Breast epithelium (tissue), 4 donors: ENCODE measurements at places on chromosomes 1 and 21. TPM values are rescaled to one million over a fixed set of nuclear protein-coding genes. Genes with fewer than 3 reads are reported as not detected.
A peak's percentile ranks its signal among the peaks of the same experiment; 100 is the strongest.

C1orf56 gene
- total RNA-seq = 7.6 TPM

RGS4 gene
- 2.0 TPM for total RNA-seq

SYNC gene
- 9.8 TPM for total RNA-seq

ST6GALNAC3 gene
- 8.5 TPM for total RNA-seq

CFHR4 gene
- not detected for total RNA-seq

AMY2A gene
- not detected for total RNA-seq

MTHFR gene
- total RNA-seq = 24.6 TPM

IARS2 gene
- 57.7 TPM for total RNA-seq

DCLRE1B gene
- total RNA-seq = 6.2 TPM

OR2T8 gene
- not detected for total RNA-seq

RPS6KC1 gene
- total RNA-seq = 32.1 TPM

KHDC4 gene
- 52.0 TPM for total RNA-seq

ZBTB8A gene
- 6.6 TPM for total RNA-seq

SELENBP1 gene
- total RNA-seq = 148 TPM

GSTM3 gene
- total RNA-seq = 226 TPM

DIRAS3 gene
- 14.4 TPM for total RNA-seq

CRP gene
- total RNA-seq = 0.33 TPM

LCE2A gene
- total RNA-seq = not detected

MRPS14 gene
- 22.9 TPM for total RNA-seq

SAMD11 gene
- total RNA-seq = 2.9 TPM

DNA sequence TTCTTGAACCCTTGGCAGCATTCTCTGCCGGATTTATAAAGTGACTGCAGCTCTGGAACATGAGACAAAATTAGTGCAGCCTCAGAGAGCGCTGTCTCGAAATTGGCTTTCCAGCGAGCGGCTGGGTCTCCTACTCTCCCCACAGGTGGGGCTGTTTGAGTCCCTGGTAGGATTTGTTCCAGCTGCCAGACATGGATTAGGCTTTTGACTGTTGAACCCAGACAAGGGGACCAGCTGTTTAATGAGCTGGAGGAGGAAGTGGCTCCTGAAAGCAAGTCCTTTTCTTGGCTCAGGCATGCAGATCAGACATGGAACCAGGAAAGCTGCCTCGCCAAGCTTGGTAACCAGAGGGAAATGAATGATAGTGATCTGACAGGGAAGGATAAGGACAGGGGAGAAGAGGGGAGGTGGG lies 69.6 kb downstream of the UBIAD1 start:
- no peak for DNase-seq

DNA sequence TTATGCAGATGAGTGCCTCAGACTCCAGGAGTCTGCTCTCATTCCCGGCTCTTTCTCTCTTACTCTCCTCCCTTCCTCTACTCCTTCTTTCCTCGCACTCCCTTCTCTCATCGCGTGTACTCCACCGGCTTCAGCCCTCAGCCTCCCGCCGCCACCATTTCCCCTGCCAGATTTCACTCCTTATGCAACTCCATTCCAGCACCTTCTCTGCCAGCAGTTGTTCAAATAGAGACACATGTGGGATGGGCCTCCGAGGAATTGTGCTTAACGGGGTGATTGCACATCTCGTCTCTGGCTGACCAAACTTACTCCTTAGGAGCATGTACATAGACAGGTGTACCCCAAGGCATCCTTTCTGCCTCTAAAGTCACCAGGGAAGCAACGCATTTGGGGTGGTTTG lies 2.1 kb downstream of the CNTN2 start:
- no peak for DNase-seq

DNA sequence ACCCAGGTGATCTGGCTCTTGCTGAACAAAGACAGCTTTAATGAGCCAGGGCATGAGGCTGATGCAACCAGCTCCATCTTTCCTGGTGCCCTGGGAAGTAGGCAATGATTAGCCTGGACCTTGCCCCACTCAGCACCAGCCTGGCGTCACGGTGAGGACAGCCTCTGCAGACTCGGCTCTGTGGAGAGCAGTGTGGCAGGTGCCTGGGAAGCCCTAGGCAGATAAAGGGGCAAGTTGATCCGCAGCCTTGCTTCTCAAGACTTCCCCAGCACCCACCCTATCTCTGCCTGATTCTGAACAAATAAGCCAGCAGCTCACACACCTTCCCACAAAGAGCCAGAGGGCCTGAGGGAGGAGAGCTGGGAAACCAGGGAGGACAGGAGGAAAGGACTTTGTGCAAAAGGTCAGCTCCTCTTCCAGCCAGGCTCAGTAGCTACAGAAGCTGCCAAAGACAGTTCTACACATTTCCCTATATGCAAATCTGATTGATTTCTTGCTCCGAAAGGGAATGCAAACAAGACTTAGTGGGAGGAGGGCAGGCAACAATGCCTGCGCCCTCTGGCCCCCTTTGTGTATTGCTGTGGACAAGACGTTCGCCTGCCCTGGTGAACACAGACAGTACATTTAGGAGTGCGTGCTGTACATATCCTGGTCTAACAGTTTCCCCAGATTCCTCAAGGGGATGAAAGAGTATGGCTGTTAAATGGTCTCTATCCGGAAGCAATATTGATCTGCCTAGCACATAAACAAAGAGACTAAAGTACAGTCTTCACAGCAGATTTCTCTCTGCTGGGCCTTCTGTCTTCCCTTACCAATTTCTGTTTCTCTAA lies 63.8 kb downstream of the BCAR3 start:
- no peak for DNase-seq

DNA sequence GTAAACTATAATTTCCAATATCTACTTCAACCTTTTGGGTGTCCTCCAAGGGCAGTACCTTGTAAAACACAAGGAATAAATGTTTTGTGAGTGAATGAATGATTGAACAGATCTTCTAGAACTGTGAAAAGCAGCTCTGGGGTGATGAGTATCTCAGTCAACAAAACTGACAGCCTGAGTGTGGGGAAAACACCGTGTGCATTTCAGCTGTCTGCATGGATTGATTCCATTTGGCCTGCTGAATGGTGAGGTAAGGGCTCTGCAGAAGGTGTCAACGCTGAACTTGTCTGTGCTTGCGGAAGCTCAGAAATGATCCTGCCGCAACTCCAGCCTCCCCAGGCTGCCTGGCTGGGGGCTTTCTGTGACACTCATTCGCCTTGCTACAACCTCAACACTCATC lies 7.4 kb upstream of the AGMAT start:
- DNase-seq = no peak

- DNase-seq = no peak
These were observed 1.4 kb upstream of the F3 start for GRCh38 chr1:94543001-94543400.

GRCh38 chr1:52296345-52296744 lies 69.7 kb downstream of the CC2D1B start:
- DNase-seq = no peak

DNA sequence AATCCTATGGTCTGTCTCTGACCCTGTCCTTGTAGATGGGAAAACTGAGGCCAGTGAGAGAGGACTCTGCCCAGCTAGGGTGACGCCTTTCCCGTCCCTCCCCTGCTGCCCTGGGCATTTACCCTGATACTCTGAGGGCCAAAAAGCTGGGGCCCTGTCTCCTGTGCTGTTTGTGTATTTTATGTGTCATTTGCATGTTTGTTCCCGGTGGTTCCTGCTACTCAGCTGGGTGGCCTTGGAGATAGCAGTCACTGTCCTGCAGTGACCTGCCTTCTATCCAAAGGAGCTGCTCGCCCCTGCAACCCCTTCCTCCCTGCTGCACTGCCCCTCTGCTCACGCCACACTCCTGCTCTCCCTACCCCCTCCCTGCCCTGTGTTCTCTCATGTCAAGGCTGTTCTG lies 41.1 kb upstream of the KDM4A start:
- no peak for DNase-seq

GRCh38 chr1:207805841-207806421 lies 54.1 kb downstream of the CD46 start:
- DNase-seq = no peak

GRCh38 chr1:203364094-203364801 lies 13.3 kb upstream of the FMOD start:
- no peak for DNase-seq

- DNase-seq = no peak
These were observed 52.3 kb upstream of the MRPS6 start for GRCh38 chr21:34020983-34021553.

GRCh38 chr1:28313702-28314546 lies 14.9 kb upstream of the MED18 start:
- peak; percentile 74 for DNase-seq

DNA sequence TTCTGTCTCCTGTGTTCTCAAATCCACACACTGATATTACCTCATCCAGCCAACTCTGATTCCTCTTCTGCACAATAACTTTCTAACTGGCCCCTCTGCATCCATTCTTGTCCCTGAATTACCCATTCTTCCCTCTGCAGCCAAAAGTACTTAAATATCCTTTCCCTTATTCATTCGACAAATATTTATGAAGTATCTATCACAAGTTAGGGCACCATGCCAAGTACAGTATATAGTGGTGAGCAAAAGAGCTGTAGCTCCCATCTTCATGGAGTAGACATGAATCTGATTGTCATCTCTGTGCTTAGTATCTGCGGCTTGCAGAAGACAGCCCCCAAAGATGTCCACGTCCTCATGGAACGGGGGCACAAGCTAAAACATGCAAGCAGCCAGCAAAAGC lies 316.8 kb downstream of the SETD4 start:
- DNase-seq = no peak

DNA sequence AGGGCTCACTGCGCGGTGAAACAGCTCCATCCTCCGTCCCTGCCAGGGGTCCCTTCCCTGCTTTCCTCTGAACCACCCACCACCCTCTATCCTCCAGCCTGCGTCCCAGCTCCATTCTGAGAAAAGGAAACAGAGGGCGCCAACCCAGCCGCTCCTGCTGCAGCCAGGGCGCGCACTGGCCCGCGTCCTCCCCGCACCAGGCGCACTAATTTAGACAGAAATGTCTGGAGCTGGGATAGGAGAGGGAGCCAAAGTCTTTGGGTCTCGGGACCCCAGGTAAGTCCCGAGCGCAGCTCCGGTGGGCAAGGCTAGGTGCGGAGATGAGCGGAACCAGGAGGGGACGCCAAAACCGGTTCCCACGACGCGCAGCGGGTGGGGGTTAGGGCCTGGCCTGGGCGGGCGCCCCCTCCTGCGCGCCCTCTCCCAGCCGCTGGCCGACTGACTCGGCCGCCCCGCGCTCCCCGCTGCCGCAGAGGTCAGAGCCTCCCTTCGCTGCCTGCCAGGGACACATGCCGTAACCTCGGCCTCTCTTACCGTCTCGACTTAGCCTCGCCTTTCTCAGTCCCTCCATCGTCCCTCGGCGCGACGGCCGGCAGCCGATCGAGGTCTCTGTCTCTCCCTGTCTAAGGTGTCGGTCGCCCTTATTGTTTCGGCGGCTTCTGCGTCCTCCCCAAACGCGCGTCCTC lies 2.0 kb downstream of the CAMK2N1 start:
- DNase-seq = no peak

DNA sequence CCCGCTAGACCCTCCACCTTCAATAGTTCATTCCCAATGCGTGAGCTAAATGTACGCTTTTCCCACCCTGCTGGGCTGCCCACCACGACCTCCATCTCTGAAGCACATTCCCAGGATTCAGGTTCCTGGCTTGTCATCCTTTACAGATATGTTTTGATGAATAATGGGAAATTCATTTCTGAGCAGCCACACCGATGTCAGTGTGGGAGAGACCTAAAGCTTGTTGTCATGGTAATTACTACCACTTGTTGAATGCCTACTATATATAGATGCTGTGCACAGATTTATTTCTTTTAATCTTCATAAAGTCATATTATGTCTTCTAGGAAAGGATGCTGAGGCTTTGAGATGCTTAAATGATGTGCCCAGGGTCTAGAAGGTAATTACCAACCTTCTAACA lies 8.0 kb downstream of the RCSD1 start:
- no peak for DNase-seq

GRCh38 chr1:8193840-8194406 lies 124.0 kb upstream of the SLC45A1 start:
- no peak for DNase-seq

- DNase-seq = no peak
These were observed 5.8 kb upstream of the MPZL1 start for GRCh38 chr1:167716000-167716271.

GRCh38 chr21:46155514-46156377 lies at the start of gene FTCD:
FTCD (minus strand) TSS chr21:46155579; CDS start chr21:46155523, 56 bp downstream.
- no peak for DNase-seq

- DNase-seq = no peak
These were observed 11.7 kb upstream of the EPHA2 start for GRCh38 chr1:16167331-16168143.

DNA sequence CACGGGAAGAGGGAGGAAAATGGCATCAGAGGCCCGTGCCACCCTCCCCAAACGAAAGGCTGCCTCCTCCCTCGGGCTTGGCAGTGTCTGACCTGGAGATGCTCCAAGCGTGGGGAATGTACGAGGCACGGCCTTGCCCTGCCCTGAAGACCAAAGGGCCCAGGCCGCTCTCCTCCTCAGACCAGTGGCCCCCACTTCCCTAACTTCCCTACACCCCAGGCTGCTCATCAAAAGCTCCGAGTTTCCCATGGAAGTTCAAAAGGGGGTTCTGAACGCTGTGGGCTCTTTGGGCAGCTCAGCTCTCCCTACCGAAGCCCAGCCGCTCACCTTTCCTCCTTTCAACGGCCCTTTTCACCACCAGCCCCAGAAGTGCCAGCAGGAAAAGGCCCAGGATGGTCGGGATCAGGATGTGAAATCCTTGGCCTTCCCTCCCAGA lies 11.8 kb downstream of the FCMR start:
- DNase-seq = no peak

DNA sequence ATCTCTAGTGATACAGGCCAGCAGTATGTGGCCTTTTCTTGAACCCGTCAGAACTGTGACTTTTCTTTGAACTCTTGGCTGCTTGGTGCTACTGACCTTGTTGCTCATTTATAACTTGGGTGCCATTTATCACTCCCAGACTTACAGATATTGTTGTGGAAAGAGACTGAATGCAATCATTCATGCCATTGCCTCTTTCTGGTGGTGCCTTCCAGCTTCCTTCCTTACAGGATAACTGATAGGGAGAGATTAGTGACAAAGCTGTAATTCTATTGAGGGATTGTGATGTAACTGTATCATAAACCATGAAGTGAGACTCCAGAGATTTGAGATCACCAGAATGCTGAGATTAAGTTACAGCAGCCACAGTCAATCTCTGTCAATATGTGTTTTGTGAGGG lies 256.5 kb downstream of the USP25 start:
- DNase-seq = no peak

- no peak for DNase-seq
These were observed 114.3 kb downstream of the GDAP2 start for GRCh38 chr1:117814856-117815797.

- no peak for DNase-seq
These were observed 16.2 kb upstream of the ZNF326 start for GRCh38 chr1:89978755-89979154.

DNA sequence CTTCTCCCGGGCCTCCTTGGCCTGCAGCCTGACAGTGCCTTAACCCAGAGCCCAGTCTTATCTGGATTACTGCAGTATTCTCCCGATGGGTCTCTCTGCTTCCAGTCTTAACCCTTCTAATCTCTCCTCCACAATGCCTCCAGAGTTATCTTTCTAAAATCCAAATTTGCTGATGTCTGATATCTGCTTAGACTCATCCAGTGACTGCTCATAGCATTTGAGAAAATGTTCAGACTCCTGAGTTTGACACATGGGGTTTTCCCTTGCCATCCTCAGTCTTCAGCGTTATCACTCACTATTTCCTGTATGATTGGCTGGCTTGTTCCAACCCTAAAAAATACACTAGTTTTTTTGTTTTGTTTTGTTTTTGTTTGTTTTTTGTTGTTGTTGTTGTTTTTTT lies 102.0 kb downstream of the FMN2 start:
- DNase-seq = no peak

- DNase-seq = no peak
These were observed 44.5 kb downstream of the DDR2 start for GRCh38 chr1:162676750-162677149.
